ENCODE measurements at places on chromosomes 11 and 22.
A peak's percentile ranks its signal among the peaks of the same experiment; 100 is the strongest.

GRCh38 chr11:66570850-66571180 lies 2.4 kb upstream of the CTSF start:
- DNase-seq, result no peak

DNA sequence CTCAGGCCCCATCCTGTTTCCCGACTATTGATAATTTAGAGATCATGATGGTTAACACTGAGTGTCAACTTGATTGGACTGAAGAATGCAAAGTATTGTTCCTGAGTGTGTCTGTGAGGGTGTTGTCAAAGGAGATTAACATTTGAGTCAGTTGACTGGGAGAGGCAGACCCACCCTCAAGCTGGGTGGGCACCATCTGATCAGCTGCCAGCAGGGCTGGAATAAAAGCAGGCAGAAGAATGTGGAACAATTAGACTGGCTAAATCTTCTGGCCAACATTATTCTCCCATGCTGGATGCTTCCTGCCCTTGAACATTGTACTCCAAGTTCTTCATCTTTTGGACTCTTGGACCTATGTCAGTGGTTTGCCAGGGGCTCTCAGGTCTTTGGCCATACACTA lies 1170.0 kb upstream of the CNTN5 start:
- no peak for DNase-seq

GRCh38 chr11:133381761-133382130 lies 150.6 kb downstream of the OPCML start:
- no peak for DNase-seq

DNA sequence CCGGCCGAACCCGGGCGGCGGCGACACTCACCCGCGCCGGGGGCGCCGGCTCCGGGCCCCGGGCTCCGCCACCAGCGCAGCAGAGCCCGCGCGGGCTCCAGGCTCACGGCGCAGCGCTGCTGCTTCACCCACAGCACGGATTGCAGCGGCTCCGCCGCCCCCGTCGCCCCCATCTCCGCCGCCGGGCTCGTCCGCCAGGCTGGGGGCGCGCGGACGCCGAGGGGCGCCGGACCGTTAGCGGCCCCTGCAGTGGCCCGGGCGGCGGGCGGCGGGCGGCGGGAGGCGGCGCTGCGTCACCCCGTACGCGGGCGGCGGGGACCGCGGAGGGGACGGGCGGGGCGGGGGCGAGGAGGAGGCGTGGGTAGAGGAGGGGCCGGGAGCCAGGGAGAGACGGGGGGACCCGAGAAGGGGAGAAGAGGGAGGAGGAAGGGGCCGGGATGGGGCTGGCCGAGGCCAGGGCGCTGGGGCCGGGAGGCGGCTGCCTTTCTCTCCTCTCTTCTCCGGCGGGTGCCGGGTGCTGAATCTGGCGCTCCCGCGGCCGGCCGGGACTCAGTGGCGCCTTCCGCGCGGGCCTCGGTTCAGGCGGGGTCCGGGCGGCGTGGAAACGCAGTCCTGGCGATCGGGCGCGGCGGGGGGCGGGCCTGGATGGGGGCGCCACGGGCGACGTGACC lies at the start of gene CERK:
Gene CERK (minus strand): TSS at position 277 of the 671 bp plus-strand sequence. CDS start 104 bp downstream, at position 173.
- peak; percentile 46 for DNase-seq

GRCh38 chr11:120558744-120559431 lies 47.3 kb downstream of the GRIK4 start:
- DNase-seq, result no peak

DNA sequence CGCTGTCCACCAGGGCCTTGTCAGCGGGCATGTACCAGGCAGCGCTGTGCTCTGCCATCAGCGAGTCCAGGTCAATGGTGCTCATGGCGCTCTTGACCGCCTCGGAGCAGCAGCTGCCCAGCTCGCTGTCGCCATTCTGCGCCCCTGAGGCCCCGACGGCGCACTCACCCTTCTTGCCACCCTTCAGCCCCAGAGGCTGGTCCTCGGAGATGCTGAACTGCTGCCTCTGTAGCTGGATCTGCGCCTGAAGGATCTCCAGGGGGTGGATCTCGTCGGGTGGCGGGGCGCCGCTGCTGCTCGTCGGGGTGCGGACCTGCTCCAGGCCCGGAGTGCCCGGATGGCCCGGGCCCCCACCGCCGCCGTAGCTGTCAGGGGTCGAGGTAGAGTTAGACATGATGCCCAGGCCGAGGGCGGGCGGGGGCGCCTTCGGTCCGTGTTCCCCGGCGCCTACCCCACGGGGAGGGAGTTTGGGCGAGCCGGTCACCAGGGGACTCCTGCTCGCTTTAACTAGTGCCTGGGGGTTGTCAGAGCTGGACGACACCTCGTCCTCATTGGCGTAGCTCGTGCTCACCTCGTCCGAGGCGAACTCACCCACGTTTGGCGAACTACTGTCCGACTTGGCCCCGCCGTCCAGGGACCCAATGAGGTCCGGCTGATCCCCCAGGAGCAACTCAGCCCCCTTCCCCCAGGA lies 4.6 kb downstream of the MN1 start:
- no peak for DNase-seq

DNA sequence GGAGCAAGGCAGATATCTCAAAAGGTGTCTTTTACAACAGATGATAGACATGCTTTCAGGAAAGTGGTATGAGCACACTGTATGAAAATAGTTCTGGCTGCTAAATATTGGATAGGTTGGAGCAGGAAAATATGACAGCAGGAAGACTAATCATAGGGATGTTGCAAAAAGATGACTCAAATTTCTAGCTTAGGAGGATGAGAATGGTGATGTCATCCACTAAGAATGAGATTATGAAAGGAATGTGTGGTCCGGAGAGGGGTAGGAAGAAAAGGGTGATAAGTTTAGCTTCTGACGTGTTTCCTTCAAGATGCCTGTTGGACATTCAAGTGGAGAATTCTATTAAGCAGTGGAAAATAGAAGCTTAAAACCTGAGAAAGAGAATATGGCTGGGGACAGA lies 46.4 kb downstream of the RCN1 start:
- DNase-seq, result no peak

DNA sequence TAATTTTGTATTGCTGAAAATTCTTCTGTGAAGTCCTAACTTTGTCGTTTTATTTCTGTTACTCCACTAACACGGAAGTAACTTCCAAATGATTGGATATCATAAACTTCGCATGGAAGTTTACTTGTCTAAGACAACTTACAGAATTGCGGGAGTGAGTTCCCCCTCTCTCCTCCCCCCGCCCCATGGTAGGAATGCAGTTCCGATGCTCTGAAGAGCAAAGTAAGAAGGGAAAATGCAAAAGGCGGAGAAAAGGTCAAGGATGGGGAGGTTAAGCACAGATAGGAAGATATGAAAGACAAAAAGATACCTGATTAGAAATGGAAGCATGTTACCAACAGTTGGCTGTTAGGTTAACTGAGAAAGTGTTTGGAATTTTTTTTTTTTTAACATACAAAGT lies 1.3 kb downstream of the EIF3M start:
- DNase-seq, result no peak

DNA sequence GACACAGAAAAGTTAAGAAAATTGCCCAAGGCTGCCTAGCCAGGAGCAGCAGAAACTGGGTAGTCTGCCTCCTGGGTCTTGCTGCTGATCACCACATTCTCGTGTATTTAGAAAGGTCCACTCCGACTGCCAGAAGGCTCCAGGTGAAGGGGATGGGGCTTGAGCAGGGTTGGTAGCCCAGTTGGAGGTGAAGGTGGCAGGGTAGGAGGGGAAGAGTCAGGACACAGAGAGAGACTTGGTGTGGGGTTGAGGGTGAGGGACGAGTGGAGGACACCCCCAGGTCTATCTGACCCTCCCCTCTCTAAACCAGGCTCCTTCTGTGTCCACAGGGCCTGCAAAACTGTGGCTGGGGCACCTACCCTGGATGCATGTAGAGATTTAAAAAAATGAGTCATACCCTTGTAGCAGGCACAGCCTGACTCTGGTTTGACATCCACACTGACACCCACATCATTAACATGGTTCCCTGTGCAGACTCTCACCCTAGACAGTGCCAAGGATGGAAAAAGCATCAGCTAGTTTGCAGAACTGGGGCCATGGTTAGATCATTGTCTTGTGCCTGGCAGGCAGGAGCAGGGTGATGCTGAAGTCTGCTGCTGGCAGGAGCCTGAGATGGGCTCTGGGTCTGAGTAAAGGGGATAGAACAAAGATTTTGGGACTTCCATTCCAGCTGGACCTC lies 273.2 kb downstream of the TENM4 start:
- no peak for DNase-seq

- DNase-seq, result no peak
These were observed 28.6 kb downstream of the PTPRJ start for GRCh38 chr11:48008951-48009270.
